ENCODE measurements at places on chromosomes 2 and 18.
A peak's percentile ranks its signal among the peaks of the same experiment; 100 is the strongest.

- no peak for DNase-seq
These were observed 770.7 kb upstream of the SLC8A1 start for GRCh38 chr2:41222593-41222992.

DNA sequence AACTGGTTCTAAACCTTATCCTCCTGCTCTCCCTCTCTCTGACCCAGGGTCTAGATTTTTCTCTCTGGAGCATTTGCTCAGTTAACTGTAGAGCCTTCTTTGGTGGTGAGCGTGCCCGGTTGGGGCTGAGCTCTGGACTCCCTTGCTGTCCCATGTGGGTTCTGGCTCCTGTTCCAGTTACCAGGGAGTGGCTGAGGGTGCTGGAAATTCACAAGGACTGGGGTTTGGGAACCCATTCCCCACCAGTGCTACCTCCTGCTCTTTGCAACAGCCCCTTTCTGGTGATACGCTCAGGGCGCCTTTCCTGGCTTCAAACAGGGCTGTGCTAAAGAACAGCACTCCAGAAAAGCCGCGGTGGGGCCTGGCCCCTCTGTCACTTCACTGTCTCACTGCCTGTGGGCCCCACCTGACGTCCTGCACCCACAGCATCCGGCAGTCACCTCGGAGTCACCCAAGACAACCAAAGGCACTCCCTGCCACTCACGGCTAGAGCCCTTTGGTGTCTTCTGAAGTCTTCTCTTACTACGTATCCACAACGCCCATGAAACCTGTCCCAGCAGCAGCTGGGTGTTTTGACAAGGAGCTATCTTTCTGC, 41.3 kb downstream of the CAPN13 start:
- no peak for DNase-seq

- DNase-seq: peak; percentile 73
These were observed 31.1 kb downstream of the HDAC4 start for GRCh38 chr2:239369631-239370161.

- DNase-seq: peak; percentile 65
These were observed at the start of gene VWC2L for GRCh38 chr2:214410918-214411554. TSS of gene VWC2L (plus strand) at chr2:214411054. CDS start at chr2:214414194, 3,140 bp downstream.

- DNase-seq: no peak
These were observed 84.4 kb upstream of the HS6ST1 start for GRCh38 chr2:128402911-128403670.

GRCh38 chr2:56671973-56672569, 488.3 kb downstream of the CCDC85A start:
- DNase-seq: no peak

- DNase-seq: no peak
These were observed 339.0 kb upstream of the LRRTM1 start for GRCh38 chr2:80643598-80643997.

DNA sequence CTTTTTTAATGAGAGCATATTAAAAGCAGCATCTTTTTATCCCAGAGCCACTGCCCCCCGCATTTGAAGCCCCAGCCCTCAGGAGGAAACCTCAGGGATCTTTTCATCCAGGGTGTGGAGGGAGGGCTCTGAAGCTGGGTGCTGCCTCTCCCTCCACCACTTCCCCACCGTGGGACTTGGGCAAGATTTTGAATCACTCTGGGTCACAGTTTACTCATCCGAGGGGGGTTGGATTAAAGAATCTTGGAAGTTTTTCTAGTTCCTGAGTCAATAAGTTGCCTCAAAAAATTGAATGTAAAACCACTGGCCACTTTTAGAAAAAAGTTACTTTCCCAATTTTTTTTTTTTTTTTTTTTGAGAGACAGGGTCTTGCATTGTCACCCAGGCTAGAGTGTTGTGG, 62.0 kb upstream of the ANKRD44 start:
- DNase-seq: no peak

DNA sequence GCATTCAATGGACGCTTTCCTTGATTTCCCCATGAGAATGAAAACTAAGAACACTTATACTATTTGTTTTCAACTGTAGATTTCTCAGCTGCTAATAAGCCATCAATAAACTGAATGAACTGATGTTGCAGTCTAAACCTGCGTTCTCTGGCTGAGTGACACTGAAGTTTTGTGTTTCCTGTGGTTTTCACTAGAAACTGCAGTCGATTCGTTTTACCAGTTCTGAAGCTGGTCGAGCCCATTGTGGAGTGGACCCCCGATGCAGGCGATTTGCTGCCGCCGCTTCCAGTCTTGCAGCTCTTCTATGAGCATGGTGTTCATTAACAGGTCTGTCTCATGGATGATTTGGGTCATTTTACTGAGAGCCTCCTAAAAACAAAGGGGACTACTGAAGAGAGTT, 50.6 kb upstream of the STAT1 start:
- DNase-seq: no peak

DNA sequence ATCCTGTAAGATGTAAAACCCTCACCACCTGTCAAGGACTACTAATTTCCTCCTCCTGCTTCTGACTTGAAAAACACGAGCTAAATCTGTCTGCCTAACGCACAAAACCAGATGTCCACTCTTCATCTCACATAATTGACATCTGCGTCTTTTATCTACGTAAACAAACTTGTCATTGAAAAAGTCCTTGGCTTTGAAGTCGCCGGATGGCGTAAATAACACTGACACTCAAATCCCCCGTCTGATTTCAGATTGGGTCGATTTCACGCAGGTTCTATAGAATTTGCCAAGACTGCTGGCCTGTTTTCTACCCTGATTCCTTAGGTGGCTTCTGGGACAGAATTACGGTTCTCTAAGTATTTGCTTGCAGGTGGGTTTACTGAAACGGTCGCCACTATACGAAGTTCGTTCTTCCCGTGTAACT, 539 bp upstream of the MOB4 start:
- peak; percentile 2 for DNase-seq

DNA sequence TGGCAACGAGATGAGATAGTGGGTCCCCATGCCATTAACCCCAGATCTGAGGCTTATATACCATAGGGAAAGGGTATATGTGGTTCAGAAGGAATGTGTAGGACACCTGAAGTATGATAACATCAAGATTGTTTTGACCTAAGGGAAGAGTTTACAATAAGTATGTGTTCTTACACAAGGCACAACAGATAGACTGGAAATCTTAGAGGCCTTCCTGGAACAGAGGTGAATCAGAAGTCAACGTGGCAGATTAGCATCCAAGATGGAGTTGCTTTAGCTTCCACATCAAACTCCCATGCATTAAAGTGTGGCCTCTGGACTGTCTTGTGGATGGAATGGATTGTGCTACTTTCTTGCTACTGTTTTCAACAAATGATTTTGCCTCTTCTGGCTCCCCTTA, 116.6 kb upstream of the NT5C1B start:
- DNase-seq: no peak

- DNase-seq: peak; percentile 37
These were observed 285.9 kb downstream of the RNF144A start for GRCh38 chr2:7203056-7203467.

GRCh38 chr2:42881732-42882131, 89.3 kb upstream of the HAAO start:
- DNase-seq: no peak

- peak; percentile 13 for DNase-seq
These were observed 81.9 kb downstream of the EHBP1 start for GRCh38 chr2:62787386-62787785.

DNA sequence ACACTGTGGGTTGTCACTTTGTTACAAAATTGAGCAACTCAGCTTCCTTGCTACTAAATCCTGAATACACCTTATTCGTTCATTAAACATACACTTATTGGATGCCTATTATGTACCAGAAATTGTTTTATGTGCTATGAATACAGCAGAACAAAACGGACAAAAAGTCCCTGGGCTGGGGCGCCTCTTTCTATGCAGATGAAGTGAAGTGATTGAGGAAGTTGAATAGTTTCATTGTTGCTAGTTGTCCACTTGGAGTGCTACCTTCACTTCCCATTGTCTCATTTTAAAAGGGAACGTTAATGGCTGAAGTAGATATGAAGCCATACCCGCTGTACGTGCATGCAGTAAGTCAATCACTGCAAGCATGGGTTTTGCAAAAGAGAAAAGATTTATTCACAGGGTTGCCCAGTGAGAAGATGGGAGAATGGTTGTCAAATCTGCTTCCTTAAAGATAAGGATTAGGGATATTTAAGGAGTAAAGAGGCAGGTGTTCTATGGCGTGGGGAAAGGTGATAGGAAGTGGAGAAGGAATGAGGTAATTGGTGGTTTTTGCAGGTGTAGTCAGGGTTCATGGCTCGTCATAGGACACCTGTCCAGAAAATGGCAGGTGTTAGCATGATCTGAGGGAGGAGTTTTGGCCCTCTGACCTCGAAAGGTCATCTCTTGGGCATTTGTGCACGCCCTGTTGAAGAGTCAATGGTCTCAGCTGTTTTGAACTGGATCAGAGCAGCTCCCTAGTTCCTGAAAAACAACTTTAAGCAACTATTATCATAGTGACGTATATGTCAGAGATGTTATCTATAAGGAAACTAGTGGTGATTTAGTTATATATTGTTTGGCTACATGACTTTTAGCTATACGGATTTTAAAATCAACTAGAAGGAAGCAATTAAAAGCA, 23.5 kb downstream of the TRPM8 start:
- DNase-seq: no peak

- peak; percentile 50 for DNase-seq
These were observed 27.6 kb downstream of the CELF4 start for GRCh38 chr18:37537868-37538525.

DNA sequence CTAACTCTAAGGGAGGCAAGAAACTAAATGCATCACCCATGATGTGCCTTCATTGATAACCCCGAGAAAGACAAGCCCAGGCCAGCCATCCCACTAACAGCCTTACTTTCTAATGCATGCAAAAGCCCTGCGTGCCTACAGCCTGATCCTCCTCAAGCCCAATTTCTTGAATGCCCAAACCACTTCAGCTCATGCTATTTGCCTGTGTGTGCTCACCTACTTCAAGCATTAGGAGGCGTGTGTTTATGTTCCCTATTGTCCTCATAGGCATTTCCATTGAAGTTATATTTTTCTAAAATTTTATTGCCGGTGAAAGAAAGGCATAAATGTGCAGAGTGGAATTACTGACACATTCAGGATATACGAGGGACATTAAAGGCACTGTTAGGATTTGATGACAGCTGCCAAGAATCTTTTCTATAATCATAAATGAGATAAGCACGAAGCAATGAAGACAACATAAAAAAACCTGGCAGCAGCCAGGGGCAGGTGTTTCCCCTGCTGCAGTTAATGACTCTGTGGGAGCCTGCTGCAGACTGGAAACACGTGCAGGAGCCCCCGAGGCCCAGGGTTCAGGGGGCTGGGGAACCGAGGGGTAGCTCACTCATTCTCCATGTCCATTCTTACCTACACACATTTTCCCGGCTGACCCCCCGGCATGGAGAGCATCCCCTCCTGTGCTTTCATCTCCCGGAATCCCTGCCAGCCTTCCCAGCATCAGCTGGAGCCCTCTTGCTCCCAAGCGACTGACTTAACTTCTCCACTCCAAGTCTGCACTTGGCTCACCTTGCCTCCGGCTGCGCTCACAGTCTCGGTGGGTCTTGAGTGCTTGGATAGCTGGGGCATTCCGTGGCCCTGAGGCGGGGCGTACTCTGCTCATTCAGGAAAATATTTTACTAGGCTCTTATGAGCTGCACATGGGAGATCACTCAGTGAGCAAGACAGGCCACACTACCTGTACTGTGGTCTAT, 292.3 kb upstream of the SIX2 start:
- no peak for DNase-seq

- no peak for DNase-seq
These were observed 1304.5 kb upstream of the SLC39A10 start for GRCh38 chr2:194352505-194352904.

GRCh38 chr18:45686891-45687611, 36.9 kb upstream of the SLC14A1 start:
- DNase-seq: no peak

DNA sequence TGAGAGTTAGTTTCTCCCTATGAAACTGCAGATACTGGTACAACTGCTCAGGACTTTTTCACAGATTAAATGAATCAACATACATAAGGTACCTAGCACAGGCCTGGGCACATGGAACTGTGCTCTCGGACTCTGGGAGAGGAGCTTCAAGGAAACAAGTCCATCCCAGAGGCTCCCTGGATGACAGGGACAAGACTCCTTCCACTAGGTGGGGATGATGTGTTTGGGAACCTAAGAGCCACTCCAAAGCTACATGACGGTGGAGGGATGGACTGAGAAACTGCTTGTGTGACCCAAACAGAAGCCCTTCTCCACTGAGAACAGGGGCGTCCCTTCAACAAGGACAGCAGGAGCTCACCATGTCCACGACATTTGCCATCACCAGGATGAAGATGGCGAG, 37.1 kb downstream of the CENPO start:
- DNase-seq: peak; percentile 40

DNA sequence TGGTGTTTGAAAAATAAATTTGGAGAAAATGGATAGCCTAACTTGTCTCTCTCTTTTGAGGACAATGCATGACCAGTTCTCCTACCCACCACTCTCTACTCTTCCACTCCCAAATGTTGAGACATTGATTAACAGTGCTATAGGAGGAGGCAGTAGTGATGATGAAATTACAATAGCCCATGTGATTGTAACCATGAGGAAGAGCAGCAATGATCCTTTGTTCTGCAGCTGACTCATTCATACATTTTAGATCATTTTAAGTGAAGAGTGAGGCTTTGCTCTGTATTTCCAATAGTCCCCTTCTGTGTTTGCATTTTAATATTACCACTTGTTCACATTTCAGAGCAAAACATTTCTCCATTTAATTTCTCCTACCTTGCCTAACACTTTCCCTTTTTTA, 592.3 kb downstream of the THSD7B start:
- no peak for DNase-seq

GRCh38 chr2:133768256-133768655, 200.0 kb upstream of the NCKAP5 start:
- no peak for DNase-seq

GRCh38 chr2:233267516-233268245, 16.2 kb downstream of the ATG16L1 start:
- DNase-seq: no peak

GRCh38 chr2:190891889-190892288, 11.3 kb downstream of the GLS start:
- DNase-seq: no peak

- DNase-seq: peak; percentile 58
These were observed 129.8 kb upstream of the RAB6C start for GRCh38 chr2:129849559-129850160.

DNA sequence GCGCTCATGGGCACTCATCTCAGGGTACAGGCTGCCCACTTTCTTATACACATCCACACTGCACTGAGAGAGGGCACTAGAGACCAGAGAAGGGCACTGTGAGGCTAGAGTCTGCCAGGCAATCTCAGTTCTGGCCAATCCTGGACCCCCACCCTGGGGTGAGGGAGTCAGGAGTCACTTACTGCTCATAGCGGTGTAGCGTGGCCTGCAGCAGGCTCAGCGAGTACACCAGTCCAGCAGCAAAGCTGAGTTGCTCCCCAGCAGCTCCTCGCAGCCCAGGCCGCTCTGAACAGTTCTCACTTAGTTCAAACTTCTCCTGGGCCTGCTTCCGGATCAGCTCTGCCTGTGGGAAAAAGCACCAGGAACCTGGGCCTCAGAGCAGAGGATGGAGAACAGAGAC, 12.3 kb downstream of the DCTN1 start:
- no peak for DNase-seq

Data from fibroblast of gingiva (primary cell).